ENCODE measurements at places on chromosomes 7 and 10.

- DNase-seq: no peak
These were observed 16.2 kb downstream of the MALSU1 start for GRCh38 chr7:23315366-23315765.

DNA sequence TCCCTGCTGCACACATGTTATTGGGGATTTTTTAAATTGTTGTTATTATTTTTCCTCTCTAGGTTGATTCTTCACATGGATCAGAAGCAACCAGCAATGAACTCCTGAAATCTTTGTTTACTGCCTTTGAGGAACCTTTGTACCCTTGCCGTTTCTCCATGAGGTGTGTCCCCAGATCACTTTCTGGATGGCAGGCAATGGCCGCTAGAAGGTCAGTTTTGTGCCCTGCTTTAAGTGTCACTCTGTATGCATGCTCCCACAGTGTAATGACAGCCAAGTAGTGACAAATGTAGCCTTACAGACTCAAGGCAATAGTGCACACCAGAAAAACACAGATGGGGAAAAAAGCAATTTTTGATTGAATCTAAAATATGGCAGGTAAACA is 47.7 kb upstream of the NRP1 start:
- no peak for DNase-seq

DNA sequence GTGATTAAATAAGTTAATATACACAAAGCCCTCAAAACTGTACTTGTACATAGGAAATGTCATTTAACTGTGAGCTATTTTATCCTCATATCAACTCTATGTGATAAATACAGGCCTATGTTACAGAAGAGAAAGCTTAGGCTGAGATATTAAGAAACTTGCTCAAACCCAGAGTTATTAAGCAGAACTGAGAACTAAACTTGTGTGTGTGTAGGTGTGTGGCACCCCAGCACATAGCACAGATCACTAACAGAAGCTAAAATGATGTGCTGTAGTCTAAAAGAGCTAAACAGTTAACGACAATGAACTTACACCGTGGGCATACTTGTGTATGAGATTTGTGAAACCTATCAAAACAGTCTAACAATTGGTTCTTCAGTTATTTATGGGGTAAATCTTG is 34.5 kb downstream of the MTPN start:
- DNase-seq: no peak

DNA sequence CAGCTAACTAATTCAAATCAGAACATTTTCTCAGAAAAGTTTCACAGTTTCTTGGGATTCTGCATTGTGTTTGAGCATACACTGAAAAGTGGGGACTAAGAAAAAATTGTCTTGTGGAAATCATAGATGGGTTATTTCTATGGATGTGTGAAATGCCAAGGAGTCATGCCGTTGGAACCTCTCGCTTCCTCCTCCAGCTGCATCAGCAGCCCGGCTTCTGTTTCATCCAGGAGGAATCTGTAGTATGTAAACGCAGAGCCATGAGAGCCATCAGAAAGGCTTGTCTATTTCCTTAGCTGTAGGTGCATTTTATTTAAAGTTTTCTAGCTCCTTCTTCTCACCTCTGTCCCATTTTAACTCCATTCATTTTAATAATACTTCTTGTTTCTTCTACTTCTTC is 1144.1 kb downstream of the GATA3 start:
- DNase-seq: no peak

DNA sequence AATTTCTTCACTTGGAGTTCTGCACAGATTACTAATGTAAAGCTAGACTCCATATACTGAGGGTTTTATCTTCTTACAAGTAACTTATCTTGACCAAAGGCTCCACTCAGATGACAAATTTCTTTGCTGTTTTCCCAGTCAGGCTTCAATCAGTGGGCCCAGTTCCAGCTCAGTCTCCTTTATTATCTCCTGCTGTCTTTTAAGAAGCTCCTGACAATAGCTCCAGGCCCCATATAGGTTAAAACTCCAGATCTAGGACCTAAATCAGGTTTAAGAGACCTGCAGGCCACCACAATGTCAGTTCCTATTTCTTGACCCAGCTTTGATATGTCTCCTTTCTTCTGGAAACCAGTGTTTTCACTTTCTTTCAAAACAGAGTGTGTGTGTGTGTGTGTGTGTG is 165.2 kb downstream of the RELN start:
- no peak for DNase-seq

GRCh38 chr10:22527520-22527919 is 182.2 kb downstream of the SPAG6 start:
- DNase-seq: no peak

DNA sequence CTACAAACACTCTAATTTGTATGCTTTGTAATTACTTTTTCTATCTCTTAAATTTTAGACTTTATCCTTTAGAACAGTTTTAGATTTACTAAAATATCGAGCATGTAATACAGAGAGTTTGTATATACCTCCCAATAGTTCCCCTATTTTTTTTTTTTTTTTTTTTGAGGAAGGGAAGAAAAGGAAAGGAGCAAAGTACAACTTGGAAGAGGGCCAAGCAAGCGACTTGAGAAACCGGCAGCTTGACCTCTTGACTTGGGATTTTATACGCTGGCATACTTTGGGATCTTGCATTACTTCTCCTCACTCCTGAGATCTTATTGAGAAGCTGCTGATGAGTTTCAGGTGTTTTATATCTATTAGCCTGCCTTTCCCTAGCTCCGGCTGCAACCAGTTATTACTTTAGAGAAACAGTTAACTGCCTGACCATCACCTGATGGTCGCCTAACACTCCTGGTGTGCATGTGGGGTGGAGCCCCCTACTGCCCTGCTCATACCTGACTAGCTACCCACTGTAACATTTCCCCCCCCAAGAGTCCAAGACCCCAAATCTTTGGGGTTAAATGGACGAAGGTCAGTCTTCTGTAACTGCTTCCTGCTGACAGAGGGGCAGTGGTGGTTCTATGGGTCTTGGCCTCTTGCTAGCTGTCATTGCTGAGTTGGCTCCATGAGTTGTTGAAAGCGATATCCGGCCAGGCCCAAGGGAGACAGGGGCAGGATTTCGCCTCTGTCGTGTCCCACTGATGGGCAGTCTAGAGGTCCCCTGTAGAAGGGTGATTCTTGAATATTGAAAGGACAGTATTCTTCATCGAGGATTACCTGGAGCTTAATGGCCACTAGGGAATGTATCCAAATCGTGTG is 28.5 kb downstream of the MKLN1 start:
- no peak for DNase-seq

- DNase-seq: no peak
These were observed 73.2 kb downstream of the SPDYE5 start for GRCh38 chr7:75565132-75565837.

- no peak for DNase-seq
These were observed 134.8 kb upstream of the SHH start for GRCh38 chr7:155947051-155947450.

GRCh38 chr7:84261509-84261908 is 66.9 kb upstream of the SEMA3A start:
- DNase-seq: no peak

DNA sequence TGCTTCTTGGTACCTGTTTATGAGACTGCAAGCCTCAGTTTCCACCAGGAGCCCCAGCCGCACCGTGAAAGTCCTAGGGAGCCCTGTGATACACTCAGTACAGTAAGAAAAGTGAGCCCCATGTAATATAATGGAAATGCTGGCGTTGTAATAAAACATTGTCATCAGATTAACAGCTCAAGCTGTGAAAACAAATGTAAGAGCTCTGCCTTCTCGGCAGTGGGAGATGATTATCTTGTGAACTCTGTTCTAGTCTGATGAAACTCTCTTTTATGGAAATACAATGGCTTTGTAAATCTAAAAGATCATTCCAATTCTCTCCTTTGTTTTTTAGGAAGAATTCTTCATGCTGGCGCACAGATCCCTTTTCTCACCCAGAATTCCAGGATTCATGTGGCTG is 299.9 kb downstream of the ABCA13 start:
- DNase-seq: no peak

DNA sequence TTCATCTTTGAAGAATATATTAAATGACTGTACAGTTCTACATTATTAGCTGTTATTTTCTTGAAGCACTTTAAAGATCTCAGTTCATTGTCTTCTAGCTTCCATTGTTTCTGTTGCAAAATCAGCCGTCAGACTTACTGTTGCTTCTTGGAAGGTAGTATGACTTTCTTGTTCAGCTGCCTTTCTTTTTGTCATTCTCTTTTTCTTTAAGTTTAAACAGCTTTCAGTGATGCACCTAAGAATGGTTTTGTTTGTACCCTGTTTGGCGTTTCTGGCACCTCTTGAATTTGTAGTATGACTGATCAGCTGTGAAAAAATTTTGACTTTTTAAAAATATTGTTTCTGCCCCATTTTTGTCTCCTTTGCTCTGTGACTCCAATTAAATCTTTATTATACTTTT is 9.3 kb downstream of the MKLN1 start:
- DNase-seq: no peak

DNA sequence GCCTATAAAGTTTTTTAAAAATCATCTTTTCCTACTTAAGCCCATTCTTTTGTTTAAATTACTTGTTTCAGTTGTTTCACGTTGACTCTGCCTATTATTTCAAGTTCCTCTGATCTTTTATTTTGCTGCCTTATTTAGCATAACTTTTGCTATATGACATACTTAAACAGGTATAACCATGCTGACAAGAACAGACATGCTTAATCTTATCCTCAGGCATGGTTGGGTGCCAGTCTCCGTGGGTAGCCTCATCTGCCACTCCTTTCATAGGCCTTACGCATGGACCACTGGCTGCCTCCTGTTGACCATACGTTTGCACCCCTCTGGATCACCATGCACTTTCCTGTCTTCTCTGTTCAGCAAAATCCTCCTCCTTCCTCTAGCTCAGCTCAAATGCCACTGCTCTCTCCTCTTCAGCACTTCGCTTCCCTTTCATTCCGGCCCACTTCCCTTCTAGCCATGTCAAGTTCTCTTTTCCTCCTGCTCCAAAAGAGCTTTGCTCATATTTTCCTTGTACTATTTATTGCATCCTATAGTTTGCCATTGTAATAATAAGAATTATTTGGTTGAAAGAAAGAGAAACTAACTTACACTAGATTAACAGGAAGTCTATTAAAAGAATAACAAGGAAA is 10.0 kb upstream of the TSPAN33 start:
- no peak for DNase-seq

GRCh38 chr7:29588900-29589696 is 25.5 kb downstream of the PRR15 start:
- DNase-seq: peak; percentile 56

DNA sequence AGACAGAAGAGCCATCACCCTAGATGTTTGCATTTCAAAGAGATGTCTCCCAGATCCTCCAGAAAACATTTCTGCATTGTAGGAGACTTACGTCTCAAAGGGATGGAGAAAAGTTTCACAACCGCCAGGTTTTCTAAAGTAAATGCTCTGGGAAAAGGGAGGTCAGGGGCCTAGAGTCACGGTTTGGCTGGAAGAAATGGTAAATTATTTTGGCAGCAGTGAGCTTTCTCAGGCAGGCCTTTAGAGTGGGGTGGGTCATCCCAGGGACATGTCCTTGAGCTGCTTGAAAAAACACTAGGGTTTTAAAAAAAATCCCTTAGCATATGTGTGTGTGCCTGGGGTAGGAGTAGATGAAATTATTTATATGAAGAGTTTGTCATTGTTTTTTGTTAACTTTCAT is 728.8 kb downstream of the TYW1 start:
- DNase-seq: no peak

DNA sequence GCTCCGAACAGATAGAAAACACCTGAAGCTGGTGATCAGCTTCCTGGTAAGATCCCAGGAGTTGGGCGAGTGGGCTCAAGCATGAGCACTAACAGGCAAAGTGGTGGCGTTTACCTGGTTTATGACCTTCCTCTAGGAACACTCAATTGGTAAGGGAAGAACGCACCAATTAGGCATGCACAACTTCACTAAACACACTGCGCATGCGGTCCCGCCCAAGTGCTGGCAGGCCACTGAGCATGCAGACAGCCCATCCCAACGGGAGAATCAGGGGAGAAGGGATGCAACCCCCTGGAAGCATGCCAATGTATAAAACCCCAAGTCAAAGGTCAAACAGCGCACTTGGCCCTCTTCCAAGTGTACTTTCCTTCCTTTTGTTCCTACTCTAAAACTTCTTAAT is 70.4 kb downstream of the LYZL2 start:
- no peak for DNase-seq

- no peak for DNase-seq
These were observed 252.2 kb downstream of the WDR37 start for GRCh38 chr10:1308173-1308961.

DNA sequence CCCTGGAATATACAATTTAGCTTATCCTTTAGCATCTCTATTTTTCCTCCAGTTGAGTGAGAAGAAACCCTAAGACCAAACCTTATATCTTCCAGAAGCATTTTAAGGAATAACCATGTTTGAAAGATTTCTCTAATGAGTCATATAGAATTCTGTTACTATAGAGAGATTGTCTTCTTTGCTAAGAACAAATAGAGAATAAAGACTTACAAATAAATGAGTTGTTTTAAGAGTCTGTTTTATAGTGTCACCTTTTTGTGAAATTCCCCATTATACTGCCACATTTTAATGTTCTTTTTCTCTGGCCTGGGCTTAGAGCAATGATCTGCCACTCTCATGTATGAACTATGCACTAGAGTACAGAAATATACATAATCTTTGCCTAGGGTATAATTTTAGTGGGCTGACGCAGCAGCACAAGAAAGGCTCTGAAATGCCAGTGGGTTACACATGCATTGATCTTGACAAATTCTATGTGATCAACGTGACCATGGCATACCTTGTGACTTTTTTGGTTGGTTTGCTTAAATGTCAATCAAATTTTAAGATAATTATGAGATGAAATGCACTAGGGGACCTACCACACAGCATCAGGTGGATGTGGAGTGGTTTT is 145.1 kb upstream of the MKLN1 start:
- no peak for DNase-seq

- DNase-seq: no peak
These were observed 12.3 kb downstream of the KCNIP2 start for GRCh38 chr10:101831169-101831811.

DNA sequence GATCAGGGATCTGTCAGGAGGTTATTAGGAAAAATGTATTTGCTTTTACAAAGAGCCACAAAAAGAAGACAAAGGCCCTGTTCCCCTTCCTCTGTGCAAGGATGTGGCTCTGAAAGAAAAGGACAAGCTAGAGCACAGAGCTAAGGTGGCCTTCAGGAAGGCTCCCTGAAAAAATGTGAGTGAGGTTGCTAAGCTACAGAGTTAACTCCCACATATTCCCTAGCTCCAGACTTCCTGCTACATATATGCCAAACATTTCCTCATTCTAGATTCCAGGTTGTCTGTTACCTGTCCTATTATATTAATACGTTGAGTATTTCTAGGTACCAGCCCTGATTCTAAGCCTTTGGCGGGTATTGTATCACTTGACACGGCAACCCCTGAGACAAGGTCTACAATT is 369.0 kb downstream of the PARD3 start:
- no peak for DNase-seq

- DNase-seq: no peak
These were observed 3.8 kb downstream of the WDR91 start for GRCh38 chr7:135207406-135208101.

Measured in activated CD4-positive, alpha-beta T cell treated with anti-CD3 and anti-CD28 coated beads for 36 hours (primary cell).